ENCODE measurements at places on chromosomes 4 and X. TPM values are rescaled to one million over a fixed set of nuclear protein-coding genes. Genes with fewer than 3 reads are reported as not detected.
A peak's percentile ranks its signal among the peaks of the same experiment; 100 is the strongest.

DNA sequence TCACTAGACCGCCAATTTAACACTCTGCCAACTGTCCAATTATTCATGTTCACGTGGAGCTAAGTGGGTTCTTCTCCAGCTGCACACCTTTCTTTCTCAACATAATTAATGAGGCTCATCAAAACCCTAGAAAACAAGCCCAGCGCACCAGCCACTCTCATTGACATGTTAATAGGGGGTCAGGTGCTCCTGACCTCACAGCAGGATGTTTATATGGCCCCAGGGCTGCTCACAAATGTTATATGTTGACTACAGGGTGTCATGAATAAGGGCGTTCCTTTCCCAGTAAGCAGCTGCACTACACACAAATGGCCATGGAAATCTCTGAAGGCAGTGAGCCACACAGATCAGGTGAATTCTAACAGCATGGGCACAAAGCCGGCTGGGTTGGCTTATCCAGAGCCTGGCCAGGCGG, 209.8 kb downstream of the MGST2 start:
- no peak for DNase-seq

- no peak for DNase-seq
These were observed 12.8 kb downstream of the TBC1D9 start for GRCh38 chr4:140743194-140743931.

DNA sequence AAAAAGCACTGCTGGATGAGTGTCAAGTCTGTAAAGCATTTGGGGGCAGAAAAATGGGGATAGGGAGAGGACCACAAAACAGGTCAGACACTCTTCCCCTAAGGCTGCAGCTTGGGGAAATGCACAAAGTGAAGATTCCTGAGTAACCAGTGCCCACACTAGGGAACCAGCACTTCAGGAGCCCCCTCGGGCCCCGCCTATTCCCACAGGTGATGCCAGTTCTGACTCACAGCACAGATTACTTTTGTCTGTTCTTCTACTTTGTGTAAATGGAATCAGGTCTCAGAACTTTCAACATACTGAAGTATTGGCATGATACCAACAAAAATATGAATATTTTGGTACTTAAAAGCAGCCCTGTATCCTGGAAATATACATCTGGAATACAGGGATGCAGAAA, 112.5 kb downstream of the ADRA2C start:
- no peak for DNase-seq

- DNase-seq = no peak
These were observed 11.5 kb downstream of the ETNPPL start for GRCh38 chr4:108751321-108751720.

DNA sequence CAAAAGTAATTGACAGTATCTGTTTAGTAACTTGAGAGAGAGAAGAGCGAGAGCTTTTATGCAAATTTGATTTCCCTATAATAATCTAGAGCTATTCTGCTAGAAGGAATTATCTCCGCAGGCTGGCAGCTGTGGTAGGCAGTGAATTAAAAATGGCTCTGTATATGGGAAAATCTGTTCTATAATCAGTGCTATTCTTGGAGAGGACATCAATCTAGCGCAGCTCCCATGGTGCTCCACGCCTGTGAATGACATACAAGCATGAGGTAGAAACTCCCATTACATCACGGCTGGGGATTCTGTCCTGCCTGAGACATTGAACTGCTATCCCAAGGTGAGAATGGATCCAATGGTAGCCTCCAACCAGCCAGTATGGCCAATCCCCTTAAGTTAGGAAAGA, 179.0 kb downstream of the DHX15 start:
- DNase-seq = no peak

DNA sequence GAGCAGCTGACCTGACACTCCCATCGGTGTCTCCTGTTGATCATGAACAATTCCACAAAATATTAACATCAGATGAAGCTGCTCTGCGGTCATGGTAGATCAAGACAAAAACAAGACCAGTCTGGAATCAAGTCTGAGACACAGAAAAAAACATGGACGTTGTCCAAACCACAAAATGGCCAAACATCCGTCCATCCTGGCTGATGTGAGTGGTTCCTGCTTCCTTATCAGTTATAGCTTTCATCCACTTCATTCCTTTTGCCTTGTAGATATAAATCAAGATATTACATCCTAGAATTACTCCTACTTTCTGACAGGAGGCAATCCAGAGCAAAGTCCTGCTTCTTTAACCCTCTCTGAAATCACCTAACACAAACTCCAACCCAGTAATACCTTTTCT, 28.8 kb upstream of the PCSK1N start:
- DNase-seq = no peak

- no peak for DNase-seq
These were observed 180.8 kb upstream of the BCOR start for GRCh38 chrX:40278340-40279090.

Gene DUSP9
- polyA plus RNA-seq = 1.3 TPM

Gene FRMD7
- polyA plus RNA-seq = not detected

DNA sequence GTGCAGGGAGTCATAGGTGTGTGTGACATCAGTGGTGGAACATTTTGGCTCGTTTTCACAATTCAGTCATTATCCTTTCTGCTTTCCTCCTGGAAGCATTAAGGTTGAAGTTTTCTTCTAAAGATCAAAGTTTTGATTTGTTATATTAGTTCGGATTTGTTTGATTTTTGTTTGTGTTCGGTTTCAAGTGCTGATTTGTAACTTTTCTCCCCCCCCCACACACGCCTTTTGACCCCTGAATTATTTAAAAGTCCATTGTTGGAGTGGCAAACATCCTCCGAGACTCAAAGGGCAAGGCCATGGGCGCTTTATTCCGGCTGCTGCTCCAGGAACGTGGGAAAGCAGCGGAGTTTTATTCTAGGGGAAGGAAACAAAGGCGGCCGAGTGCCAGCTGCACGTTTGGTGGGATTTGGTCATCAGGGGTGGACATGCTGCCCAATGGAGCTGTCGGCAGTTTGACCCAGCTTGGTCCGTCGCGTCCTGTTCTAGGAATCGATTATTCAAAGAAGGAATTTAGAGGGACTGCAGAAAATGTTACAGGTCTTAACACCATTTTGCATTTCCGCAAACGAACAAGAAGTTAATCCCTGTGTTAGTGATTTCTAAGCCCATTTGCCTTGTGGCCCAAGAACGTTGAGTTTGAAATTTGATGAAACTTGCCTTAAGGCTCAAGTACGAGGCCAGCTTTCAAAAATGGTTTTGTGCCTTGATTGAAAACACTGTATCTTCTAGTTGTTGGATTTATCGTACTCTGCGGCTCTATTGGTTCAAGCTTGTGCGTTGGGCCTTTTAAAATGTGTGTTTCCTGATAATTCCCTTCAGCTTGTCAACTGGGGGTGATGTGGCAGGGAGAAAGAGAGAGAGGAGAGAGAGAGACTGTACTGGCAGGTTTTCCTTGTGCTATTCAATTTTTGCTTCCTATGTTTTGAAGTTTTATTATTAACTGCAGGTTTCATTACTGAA, 565 bp upstream of the ZNF41 start:
- peak; percentile 28 for DNase-seq

Measured in A549 (cell line).